ENCODE measurements at places on chromosomes 1 and 21.

- no peak for DNase-seq
These were observed 194.7 kb downstream of the AK5 start for GRCh38 chr1:77476475-77476874.

DNA sequence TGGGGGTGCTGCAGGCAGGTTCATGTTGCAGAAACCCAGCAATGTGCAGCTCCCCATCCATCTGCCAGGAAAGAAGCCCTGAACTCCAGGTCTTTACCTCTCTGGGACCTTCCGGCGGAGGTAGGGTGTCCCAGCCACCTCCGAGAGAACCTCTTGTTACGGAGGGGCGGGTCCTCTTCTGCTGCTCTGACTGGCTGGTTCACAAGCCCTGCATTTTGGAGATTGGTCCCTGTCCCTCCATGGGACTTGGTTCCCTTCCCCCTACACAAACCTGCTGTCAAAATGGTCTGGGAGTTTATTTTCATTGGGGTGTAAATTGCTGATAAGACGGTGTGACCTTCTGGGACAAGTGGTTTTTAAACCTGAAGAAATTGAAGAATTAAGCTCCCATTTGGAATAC lies 8.0 kb upstream of the CELSR2 start:
- no peak for DNase-seq

DNA sequence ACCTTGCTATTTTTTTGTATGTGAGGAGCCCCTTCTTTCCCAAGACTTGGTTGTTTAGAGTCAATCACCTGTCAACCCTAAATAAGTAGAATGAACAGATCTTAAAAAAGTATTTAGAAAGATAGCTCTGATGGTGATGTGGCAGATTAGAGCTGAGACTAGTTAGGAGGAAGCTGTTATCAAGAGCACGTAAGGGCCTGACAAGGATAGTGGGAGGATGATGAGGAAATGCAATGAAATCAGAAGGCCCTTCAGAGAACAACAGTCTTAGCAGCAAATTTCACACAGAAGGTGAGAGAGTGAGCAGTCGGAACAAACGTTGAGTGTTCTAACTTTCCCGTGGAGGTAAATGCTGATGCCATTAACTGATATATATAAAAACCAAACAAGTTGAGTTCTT lies 15.9 kb upstream of the S1PR1 start:
- DNase-seq, result no peak

- no peak for DNase-seq
These were observed 71.2 kb upstream of the MACF1 start for GRCh38 chr1:39133340-39133684.

DNA sequence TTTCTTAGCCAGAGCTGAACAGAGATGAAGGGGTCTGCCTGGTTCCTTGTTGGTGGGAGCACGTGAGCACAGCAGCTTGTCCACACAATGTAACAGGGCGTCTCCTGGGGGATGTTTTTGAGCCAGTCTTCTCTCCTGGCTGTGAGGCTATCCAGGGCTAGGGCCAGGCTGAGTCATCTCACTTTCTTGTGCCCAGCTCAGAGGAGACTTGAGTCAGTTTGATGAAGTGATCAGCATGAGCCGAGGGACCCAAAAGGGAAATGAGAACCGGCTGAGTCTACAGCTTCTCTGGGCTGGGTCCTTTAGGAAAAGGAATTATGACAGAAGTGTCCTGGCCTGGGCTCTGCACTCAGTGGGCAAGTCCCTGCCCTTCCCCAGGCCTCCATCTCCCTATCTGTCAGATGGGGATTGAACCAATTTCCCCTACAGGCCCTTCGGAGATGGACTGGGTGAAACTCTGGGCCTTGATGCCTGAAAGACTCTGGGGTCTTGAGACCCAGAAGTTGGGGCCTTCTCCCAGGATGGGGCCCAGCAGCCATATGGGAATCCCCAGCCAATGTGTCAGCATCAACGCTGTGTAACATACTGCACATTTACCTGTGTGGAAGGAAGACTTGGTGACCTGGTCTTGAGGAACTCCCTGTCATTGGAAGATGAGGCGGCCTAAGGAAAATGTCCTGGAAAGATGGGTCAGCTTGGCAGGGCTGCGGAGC lies 36.6 kb downstream of the DMRTB1 start:
- DNase-seq, result no peak

- peak; percentile 62 for DNase-seq
These were observed 94.0 kb upstream of the FMN2 start for GRCh38 chr1:239997515-239998311.

- no peak for DNase-seq
These were observed 27.9 kb downstream of the RIMS3 start for GRCh38 chr1:40637470-40638007.
